ENCODE measurements at places on chromosomes 7 and 10.

GRCh38 chr10:124560377-124561105 is 98.9 kb downstream of the LHPP start:
- no peak for DNase-seq

DNA sequence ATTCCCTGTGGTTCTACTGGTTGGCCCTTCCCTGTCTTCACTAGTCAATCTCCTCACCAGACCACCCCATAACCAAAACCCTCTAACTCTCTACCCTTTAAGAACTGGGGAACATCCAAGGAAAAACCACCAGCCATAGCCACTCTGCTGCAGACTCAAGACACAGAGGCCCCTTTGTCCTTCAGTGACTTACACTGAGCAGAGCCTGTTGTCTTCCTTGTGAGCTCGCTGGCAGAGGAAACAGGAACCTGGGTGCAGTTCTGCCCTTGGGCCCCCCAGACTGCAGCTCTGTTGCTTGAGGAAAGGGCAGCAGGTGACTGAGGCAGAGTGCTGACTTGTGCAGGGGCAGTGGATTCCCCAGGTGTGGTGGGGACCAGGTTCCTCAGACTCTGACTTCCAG is 30.6 kb downstream of the ZC3HAV1 start:
- DNase-seq = no peak

DNA sequence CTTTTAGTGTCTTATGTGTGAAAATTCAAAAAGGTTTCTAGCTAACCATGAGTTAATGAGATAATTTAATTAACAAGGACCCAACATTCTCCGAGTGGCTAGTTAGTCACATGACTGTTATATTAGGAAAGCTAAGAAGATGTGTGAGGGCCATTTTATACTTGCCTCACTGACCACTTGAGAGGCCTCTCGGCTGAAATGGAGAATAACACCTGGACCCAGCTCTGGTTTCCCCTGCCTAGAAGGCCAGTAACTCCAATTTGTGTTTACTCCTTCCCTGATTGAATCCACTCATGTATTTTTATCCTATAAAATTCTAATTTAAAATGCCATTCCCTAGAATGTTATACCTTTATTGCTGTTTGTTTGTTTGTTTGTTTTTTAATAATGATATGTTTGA is 1091.2 kb downstream of the KCNMA1 start:
- no peak for DNase-seq

- no peak for DNase-seq
Measured at GRCh38 chr10:59753267-59753666, at the start of gene MRLN. Gene MRLN, minus strand, starts transcription at chr10:59753455.

DNA sequence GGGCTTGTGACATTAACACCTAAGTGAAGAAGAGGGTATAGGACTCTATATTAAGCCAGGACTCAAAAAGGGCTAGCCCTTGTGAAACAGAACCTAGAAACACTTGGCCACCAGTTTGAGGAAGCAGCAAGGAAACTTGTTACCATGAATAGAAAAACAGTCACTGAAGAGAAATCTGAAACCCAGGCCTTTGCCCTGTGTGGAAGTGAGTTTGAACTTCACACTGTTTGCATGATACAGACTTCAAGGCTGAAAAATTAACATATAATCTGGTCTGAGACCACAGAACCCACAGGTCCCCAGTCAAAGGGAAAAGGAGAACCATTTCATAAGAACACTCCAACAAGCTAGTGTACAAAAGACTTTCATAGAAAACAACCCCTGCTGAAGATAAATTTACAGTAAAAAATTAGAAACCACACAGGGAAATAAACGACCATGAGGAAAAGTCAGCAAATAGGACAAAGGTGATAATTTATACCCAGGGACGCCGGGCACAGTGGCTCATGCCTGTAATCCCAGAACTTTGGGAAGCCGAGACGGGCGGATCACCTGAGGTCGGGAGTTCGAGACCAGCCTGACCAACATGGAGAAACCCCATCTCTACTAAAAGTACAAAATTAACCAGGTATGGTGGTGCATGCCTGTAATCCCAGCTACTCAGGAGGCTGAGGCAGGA is 76.1 kb downstream of the SKIDA1 start:
- DNase-seq = no peak

DNA sequence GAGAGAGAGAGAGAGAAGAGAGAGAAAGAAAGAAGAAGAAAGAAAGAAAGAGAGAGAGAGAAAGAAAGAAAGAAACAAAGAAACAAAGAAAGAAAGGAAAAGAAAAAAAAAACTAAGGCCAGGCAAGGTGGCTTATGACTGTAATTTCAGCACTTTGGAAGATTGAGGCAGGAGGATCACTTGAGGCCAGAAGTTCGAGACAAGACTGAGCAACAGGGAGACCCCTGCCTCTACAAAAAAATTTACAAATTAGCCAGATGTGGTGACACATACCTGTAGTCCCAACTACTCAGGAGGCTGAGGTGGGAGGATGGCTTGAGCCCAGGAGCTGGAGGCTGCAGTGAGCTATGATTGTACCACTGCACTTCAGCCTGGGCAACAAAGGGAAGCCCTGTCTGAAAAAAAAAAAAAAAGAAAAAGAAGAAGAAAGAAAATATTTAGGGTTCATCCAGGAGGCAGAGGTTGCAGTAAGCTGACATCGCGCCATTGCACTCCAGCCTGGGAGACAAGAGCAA is 2.8 kb downstream of the SERPINE1 start:
- no peak for DNase-seq

DNA sequence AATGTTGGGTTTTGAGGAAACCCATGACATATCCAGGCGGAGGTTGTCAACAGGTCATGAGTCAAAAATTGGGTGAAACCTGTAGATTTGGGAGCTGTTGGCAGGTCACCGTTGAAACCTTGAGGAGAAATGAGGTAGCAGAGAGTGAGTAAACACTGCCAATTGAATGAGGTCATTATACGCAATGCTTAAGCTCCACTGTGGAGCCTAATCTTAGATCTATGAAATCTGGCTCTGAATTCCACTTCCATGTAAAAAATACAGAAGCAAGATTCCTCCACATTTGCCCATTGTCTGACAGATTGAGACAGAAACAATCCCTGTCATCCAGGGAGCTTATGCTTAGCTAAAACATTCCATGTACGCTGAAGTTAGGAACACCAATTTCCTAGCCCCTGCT is 76.0 kb upstream of the IL6 start:
- no peak for DNase-seq

- peak; percentile 30 for DNase-seq
Measured at GRCh38 chr7:139725858-139726484, 51.8 kb downstream of the HIPK2 start.

DNA sequence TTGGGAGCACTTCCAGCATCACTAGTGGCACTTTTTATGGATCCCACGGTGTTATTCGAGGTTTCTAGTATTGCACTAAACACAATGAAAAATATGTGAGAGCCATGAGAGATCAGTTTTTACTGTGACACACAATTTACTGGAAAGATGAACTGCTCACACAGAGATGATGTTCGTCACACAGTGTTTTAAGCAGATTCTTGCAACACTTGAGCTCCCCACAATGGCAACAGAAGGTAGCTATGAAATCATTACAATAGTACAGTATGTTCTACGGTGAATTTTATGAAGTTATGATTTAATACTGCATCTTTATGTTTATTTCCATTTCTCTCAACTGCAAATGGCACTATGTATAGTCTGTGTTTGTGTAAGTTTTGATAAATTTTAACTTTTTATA is 27.4 kb upstream of the ENTPD1 start:
- DNase-seq = no peak

DNA sequence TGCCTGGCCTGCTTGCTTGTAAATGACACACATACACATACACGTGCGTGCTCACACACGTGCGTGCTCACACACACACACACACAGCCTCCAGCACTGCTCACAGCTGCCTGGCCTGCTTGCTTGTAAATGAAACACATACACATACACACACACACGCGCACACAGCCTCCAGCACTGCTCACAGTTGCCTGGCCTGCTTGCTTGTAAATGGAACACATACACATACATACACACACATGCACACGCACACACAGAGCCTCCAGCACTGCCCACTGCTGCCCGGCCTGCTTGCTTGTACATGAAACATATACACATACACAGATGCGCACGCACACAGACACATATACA is 397.2 kb downstream of the PLXNA4 start:
- DNase-seq = no peak

GRCh38 chr7:33905389-33906032 is at the start of gene BMPER:
Gene BMPER, plus strand, starts transcription at chr7:33905539. Its CDS starts 75 bp downstream, at chr7:33905614.
- DNase-seq = no peak

DNA sequence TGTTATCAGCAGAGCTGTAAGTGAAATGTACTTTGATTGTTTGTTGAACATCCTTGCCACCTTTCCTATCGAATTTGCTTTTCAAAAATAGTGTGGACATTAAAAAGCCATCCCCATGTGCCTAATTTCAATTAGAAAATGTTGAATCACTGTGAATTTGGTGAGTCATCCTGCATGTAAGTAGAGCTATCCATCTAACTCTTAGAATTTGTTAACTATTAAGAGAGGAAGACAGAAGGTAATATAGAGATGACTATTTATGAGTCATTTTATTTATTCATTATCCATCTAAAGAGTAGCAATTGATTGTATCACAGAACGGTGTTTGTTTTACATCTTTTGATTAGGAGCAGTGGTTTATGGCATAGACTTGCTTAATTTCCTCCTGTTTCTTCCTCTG is 154.7 kb downstream of the MGMT start:
- no peak for DNase-seq

DNA sequence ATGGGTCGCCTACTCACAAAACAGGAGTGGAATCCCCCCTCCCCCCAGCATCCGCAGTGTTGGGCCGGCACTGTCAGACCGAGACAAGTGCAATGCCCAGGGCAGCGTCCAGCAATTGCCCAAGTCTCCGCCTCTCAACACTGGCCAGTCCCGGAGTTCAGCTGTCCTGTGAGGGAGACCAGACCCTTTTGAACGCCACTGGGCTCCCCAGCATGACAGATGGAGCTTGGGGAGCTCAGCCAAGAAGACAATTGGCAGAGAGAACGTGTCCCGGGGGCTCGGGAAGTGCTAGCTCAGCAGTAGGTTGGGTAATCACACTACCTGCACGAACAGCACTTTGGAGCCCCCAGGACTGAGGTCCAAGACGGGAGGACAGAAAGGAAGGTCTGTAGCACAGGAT is 4.7 kb downstream of the COPS6 start:
- no peak for DNase-seq

- no peak for DNase-seq
Measured at GRCh38 chr7:17126413-17127268, 171.8 kb upstream of the AHR start.

DNA sequence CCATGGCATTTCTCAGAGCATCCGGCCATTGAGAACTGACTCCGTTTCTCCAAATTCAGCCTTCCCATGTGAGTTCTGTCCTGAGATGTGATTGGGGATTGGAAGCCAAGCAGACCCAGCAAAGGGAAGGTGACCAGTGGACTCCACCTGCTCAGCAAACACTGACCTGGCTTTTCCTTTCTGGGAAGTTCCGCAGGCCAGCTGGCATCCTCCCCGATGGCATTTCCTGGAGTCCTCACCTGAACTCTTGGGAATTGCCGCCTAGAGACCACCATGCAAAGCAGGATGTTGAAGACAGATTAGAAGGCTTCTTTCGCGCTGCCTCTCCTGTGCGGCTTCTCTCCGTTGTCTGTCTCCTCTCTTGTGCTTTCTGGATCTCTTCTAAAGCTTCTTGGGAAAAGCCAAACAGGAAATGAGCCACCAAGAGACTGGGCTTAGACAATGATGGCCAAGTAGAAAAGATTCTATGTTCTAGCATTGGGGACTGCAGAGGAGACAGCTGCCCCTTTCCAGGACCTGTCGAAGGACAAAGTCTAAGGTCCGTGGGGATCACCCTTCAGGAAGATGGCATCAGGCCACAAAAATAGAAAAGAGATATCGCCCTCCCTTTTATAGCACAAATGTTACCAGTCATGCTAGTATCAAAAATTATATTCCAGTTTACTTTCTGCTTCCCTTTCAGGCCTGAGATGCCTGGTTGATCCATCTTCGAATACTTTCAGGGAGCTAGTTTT is 103.7 kb upstream of the INSYN2A start:
- DNase-seq = no peak

DNA sequence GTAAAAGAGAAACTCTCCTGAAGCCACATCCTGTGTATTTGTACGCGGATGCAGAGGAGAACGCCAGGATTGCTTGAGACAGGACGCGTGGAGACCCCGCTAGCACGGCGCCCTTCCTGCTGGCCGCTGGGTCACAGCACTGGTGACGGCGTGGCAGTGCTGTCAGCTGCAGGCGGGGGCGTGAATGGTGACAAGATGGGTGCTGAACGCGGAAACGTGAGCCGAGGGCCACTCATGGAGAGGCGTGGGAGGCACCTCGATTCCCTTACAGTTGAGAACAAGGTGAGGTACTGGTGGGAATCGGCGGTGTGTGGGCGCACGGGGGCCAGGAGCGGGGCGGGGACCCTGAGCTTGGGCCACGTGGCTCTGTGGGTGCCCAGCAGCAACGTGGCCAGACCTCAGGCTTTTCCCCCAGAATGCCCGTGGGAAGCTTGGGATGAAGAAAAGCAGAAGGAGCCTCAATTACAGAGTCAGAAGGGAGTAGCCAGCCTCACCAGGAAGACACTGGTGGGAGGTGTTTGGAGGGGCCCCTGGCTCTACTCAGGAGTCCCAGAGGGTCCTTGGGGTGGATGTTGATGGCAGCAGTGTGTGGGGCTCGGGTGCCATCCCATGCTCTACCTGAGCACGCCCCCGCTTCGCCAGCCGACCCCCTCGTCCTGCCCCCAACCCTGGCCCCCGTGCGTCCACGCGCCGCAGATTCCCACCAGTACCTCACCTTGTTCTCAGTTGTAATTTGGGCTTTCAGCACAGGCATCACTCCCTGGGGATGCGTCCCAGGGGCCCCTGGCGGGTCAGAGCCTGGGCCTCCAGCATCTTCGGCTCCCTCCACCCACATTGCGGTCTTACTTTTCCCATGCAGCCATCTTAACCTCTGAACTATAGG is 208.4 kb upstream of the TCERG1L start:
- no peak for DNase-seq

DNA sequence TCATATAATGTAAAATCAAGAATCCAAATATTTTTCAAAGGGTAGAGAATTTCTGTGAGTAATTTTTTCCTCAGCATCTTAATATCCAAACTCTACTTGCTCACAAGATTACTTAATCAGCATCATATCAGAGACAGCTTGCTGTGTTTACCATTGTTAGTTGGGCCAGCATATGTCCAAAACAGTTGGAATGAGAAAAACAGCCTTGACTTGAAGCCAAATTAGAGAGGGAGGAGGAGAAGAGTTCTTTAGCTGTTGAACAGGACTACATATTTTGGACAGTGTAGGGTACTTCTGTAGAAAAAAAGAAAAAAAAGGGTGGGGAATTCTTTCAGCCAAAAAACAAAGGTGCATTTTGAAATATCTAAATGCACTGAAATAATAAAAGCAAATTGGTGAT is 69.8 kb downstream of the HDAC9 start:
- no peak for DNase-seq

GRCh38 chr7:135210888-135211178 is 493 bp downstream of the WDR91 start:
- no peak for DNase-seq
